Globus pallidus (tissue), 1 donor: ENCODE measurements at places on chromosomes 13 and 19.

GRCh38 chr13:26024558-26024957 lies 27.3 kb downstream of the SHISA2 start:
- no peak for DNase-seq

DNA sequence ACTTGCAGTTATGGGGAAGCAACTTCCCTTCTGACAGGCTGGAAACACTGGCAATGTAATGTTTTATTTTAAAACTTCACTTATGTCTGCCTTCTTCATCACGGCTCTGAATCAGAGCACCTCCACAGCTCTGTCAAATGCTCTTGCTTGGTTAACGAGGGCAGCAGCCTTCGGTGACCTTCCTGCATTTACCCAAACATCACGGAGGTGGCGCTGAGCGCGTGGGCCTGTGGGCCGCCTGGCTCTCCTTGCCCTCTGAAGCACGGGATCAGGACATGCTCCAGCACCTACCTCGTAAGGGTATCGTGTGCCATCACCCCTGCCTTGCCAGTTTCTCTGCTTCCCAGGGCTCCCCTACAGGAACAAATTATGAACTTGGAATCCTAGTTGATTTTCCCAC lies 310.0 kb downstream of the TEX29 start:
- no peak for DNase-seq

DNA sequence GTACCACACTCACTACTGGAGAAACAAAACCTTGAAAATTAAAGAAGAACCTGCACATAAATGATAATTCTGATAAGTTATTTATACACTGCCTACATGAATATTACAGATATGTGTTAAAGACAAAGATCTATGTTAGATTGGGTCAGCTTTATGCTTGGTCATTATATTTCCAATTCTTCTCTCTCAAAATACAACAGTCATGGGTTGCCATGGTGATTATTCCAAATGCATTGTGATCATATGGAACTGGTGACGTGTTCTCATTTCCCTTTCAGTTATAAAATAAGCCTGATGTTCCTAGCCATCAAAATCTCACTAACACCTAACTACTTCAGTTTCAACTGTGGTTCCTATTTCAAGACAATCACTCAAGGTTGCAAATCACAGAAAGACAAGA lies 1416.4 kb downstream of the UQCRFS1 start:
- no peak for DNase-seq

GRCh38 chr19:49639401-49640112 lies 386 bp downstream of the RRAS start:
- DNase-seq = no peak

DNA sequence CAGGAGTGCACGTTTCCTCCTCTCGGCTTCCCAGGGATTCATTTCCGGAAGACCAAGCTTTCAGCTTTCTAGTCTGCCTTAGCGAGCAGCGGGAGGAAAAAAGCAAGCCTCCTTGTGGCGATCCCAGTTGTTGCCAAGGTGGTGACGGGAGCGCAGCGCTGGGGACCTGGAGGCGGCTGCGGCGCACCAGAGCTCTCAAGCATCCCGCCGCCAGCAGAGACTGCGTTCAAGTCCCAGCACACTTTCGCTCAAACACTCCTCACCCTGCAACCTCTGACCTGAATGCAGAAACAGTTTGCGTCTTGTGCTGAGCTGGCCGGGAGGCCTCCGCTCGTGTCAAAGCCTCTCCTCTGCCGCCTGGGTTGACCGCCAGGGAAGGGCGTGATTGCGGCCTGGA lies 4.9 kb downstream of the GSX1 start:
- DNase-seq = no peak

- DNase-seq = no peak
Observed at GRCh38 chr13:111269508-111269907, 50.9 kb upstream of the TEX29 start.

GRCh38 chr13:98406971-98407370 lies 169.9 kb downstream of the STK24 start:
- no peak for DNase-seq

DNA sequence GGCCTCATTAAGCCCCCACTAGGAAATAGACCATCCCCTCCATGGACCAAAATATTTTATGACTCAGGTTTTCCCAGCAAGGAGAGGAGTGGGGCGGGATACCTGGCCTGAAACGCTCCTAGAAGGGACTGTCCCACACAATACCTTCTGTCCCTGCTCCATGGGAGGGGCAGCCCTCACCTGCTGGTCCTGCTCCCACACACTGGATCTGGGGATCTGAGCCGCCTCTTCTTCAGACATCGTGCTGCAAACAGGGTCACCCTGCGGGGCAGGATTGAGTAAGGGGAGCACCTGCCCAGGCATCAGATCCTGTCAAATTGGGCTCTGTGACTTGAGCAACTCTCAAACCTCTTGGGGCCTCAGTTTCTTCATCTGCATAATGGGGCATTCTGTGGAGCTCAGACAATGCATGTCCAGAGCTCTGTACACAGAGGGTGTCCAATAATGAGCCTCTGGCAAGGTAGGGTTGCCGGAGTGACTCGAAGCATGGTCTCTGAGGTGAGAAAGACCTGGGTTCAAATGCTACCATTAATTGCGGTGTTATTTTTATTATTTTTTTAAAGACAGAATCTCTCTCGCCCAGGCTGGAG lies 1.1 kb downstream of the PLIN5 start:
- no peak for DNase-seq

GRCh38 chr13:107665926-107666458 lies 549.3 kb downstream of the LIG4 start:
- DNase-seq = no peak

GRCh38 chr13:106796280-106797047 lies 228.5 kb upstream of the ARGLU1 start:
- DNase-seq = no peak

GRCh38 chr13:75521956-75522355 lies 15.7 kb downstream of the COMMD6 start:
- no peak for DNase-seq

GRCh38 chr19:51342631-51343569 lies 961 bp upstream of the VSIG10L start:
- DNase-seq = no peak

- no peak for DNase-seq
Observed at GRCh38 chr19:288911-289310, 2.3 kb downstream of the PLPP2 start.

- no peak for DNase-seq
Observed at GRCh38 chr19:55193481-55193880, 13.4 kb upstream of the SYT5 start.

DNA sequence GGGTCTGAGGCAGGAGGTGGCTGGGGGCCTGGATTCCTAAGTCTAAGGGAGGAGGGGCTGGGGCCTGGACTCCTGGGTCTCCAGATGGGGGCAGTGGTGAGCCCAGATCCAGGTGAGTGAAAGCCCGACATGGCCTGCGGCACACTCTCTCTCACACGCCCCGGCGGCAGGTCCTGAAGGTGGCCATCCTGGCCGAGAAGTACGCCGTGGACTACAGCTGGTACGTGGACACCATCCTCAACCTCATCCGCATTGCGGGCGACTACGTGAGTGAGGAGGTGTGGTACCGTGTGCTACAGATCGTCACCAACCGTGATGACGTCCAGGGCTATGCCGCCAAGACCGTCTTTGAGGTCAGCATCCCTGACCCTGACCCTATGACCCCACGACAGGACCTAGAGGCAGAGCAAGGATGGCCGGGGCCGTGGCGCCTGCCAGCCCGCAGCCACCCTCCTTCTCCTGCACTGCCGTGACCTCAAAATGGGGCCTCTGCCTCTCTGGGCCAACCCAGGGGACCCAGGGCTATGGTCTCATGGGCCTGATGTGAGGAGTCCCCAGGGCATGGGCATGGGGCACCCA lies 13.2 kb downstream of the FUZ start:
- no peak for DNase-seq

- DNase-seq = no peak
Observed at GRCh38 chr13:99376924-99377323, 69.7 kb upstream of the GPR183 start.

GRCh38 chr13:73061876-73062275 lies 3.1 kb downstream of the KLF5 start:
- no peak for DNase-seq

GRCh38 chr13:59312776-59313175 lies 851.0 kb downstream of the DIAPH3 start:
- no peak for DNase-seq

GRCh38 chr19:46392837-46393236 lies 20.5 kb downstream of the CCDC8 start:
- no peak for DNase-seq
